Astrocyte of the hippocampus (primary cell): ENCODE measurements at places on chromosomes 7 and 10.

GRCh38 chr7:130429019-130429418, 11.8 kb downstream of the CEP41 start:
- no peak for DNase-seq

DNA sequence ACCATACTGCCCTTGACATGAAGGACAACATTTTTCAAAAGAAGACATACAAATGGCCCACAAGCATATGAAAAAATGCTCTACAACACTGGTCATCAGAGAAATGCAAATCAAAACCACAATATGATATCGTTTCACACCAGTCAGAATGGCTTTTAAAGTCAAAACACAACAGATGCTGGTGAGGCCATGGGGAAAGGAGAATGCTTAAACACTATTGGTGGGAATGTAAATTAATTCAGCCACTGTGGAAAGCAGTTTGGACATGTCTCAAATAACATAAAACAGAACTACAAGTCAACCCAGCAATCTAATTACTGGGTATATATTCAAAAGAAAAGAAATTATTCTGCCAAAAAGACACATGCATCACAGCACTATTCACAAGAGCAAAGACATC, 4.2 kb upstream of the NT5C3A start:
- no peak for DNase-seq

DNA sequence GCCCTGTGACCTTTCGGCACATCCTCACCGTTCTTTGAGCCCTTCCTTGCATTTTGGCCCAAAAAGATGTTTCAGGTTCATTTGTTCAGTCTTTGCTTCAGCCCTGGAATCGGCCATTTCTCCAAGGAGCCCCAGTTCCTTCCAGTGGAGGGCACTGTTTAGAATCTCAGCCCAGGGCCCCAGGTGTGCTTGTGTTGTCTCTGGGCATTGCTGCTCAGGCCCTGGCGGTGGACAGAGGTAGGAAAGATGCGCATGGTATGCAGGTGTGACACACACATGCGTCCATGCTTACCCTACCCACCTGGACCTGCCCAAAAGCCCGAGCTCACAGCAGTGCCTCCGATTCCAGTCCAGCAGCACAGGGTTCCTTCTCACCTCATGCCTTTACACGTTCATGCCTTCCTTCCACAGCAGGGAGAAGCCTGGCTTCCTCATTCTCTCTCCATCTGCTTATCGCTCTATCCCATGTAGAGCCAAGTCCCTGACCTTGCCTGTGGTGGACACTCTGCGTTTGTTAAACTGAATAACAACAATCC, 70.6 kb downstream of the LHPP start:
- DNase-seq: peak; percentile 31

DNA sequence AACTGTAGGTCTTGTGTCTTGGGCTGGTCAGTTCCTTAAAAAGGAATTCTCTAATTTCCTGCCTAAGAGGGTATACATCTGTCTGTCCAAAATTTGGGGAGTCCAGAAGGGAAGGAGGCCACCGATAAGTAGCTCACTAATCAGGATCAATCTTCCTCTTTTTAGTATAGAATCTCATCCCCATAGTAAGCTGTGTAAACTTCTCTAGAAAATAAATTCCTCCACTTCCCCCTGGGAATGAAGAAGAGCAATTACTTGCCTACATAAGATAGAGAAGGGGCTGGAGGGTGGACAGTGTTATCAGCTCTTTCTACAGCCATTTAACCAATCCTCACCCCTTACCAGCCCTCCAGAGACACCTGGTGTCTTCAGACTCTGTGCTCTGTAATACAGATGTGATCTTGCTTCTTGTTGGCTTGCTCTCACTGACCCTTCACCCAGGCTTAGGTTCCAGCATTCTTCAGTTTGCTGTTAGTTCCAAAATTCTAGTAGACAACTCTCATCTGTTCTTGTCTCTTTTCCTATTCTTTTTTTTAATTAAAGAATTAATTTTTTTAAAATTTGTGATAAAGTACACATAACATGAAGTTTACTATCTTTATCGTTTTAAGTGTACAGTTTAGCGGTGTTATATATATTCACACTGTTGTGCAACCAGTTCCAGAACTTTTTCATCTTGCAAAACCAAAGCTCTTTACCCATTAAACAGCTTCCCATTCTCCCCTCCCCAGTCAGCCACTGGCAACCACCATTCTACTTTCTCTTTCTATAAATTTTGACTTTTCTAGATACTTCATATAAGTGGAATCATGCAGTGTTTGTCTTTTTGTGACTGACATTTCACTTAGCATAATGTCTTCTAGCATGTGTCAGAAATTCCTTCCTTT, 6.5 kb upstream of the PRKAR2B start:
- no peak for DNase-seq

GRCh38 chr7:39130274-39130673, 152.6 kb downstream of the POU6F2 start:
- no peak for DNase-seq

DNA sequence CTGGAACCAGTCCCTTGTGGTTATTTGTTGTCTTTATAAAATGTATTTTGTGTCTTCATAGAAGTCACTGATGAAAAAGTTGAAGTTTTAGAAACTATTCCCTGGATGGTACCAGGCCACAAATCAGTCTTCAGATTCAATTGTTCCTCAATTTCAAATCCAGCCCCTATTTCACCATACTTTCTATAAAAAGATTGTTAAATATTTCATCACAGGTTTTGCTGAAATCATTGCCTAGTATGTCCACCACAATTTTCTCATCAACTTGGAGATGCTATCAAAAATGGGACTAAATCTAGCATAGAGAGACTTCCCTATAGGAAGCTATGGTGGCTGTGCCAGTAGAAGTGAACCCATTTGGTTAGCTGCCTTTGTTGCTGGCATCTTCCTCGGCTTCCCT, 118.5 kb downstream of the RAB18 start:
- DNase-seq: no peak

DNA sequence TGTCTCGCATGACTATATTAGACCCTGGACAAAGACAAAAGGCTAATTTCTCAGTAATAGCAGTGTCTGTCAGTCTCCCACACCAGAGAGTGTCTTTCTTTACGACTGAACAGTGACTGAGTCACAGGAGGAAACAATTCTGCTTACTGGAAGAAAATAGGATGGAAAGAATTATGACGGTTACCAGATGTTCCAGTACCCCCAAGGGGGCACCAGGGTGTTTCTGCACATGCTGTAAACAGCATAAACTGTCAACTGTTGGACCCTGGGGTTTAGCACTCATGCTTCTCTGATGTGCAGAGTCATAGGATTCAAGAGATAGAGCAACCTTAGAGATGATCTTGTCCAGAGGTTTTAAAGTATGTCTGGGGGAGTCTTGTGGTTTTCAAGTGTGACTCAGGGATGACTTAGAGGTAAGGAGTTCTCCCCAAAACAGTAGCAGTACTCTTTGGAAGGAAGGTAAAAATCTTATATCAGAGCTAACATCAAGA, 291.7 kb downstream of the THSD7A start:
- DNase-seq: peak; percentile 5

- DNase-seq: no peak
These were observed 661.9 kb downstream of the SORCS1 start for GRCh38 chr10:106502641-106503040.

DNA sequence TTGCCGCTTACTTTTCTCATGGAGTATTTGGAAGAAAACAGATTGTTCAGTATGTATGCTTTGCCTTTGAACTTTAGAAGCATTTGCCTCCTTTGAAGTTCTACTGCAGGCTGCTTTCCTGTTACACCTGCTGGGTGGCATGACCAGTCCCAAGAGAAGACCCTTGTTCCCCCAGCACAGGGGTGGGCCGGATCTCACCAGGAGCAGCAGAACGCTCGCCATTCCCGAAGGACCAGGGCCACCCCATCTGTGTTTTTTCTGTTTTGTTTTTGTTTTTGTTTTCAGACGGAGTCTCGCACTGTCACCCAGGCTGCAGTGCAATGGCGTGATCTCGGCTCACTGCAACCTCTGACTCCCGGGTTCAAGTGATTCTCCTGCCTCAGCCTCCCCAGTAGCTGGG, 493.6 kb downstream of the PTPRN2 start:
- DNase-seq: no peak

DNA sequence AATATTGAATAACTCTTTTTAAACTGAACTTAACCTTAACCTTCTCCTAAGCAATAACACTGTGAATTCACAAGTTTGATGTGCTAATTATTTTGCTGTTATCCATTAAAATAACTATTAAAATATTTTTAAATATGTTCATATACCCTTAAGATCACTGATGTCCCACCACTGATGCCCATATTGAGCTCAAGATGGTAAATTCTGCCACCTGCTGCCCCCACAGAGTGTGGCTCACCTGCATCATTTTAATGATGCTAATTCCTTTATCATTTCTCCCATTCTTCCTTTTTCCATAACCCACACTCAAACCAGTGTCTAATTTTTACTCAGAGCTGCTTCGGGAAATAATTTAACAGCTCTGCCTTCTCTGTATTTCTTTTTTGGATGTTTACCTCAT, 82.3 kb upstream of the ARID5B start:
- no peak for DNase-seq

DNA sequence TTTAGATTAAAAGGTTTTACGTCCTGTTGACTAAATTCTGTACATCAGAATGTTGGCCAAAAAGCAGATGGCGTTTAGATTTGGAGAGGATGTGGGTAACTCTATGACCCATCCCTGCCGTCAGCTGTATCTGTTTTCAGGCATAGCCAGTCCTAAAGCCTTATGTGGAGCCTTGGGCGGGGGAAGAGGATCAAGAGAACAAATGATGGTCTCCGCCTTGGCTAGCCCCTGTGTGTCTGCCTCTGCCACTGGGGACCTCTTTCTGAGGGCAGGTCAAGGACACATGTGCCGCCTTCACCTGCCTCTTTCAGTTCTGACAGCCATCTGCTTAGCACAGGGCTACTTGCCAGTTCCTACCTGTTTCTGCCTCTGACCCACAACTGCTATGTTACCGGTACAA, 24.1 kb downstream of the PDSS1 start:
- DNase-seq: no peak

- peak; percentile 61 for DNase-seq
These were observed 15.6 kb downstream of the ADAM8 start for GRCh38 chr10:133260895-133261725.

GRCh38 chr10:127845756-127846155, 47.0 kb downstream of the CLRN3 start:
- DNase-seq: no peak

DNA sequence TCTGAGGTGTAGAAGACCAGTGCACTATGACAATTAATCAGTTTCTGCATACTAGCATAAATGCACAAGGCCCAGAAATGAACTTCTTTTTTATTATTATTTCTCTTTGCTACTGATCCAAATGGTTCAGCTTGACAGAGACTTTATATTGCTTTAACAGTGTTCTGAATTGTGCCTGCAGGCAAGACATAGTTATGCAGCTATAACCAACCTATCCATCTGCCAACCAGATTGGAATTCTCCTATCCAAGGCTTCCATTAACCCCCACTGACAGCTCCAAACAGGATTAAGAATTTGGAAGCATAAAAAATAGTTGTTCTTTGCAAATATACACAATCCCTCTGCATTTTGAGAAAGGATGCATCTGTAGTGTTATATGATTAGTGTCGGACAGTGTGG, 98.2 kb downstream of the BTRC start:
- DNase-seq: no peak

- no peak for DNase-seq
These were observed 20.6 kb downstream of the SLC18A2 start for GRCh38 chr10:117261501-117261900.

GRCh38 chr7:91759205-91759863, 121.2 kb downstream of the MTERF1 start:
- DNase-seq: peak; percentile 29

DNA sequence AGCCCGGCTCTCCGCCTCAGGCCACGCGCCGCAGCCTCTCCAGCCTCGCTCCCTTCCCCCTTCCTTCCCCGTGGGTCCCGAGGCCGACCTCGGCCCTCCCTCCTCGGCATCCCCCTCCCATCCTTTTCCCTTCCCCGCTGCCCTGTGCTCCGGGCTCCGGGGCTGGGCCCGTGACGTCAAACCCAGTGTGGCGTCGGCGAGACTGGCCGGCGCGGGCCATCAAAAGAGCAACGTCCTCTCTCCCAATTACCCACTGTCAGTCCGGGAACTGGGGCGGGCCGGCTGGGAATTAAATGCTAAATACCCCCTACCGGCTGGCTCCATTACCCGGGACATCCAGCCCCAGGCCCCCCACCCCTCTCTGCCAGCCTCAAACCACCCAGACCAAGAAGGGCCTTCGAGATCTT, 2.6 kb upstream of the GATA3 start:
- DNase-seq: no peak

DNA sequence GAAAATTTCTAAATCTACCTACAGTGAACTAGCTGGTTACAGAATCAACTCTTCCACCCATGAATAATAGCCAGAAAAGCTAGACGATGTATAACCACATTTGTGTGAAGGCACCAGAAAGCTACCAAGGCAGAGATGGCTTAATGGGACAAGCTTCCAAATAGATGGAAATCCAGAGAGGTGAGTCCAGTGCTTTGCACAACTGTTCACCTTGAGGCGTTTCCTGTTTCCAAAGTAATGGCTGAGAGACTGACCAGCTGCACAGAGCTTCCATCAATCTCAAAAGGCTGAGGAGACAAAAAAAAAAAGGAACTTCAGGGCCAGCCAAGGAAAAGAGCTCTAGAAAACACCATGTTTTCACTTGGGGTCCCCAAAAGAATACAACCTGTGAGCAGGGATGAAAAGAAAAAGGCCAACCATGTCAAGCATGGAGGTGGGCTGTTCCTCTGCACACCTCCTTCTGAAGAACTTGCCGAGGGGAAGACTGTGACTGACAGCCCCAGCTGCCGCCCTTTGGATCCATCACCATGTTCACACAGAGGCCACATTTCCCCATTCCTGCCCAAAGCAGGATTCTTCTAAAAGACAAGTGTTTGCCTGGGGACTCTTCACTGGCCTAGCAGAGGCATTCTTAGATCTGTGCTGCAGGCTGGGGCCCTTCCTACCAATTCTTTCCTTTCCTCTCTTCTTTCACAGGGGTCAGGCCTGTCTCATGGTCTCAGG, 72.9 kb downstream of the ARHGAP21 start:
- no peak for DNase-seq

DNA sequence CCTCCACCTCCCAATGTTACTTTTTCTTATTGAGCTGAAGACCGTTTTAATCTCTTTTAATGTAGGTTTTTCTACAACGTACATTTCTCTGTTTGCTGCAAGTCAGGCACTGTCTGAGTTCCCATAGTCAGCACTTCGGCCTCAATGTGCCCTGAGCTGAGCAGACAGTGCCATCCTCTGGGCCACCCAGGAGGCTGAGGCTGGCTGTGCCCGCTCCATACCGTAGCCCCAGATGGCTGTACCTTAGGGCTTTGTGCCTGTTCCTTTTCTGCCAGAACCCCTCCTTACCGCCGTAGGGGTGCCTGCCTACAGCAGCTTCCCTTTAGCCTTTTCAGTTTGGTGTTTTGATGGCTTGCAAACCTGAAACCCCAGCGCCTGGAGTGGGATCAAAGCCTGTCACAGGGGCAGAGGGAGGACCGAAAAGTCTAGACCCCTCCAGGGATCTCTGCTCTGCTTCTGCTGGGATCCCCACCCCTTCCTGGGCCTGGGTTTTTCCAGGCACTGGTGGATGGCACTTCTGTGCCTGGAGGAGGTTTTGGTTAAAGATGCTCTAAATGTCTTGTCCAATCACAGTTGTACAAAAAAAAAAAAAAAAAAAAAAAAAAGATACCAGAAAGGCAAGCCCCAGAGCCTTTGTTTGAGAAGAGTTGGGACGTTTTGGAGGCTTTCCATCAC, 9.0 kb downstream of the AGAP3 start:
- DNase-seq: no peak
